SHP77 (cell line): ENCODE measurements at places on chromosomes 12 and 14.

DNA sequence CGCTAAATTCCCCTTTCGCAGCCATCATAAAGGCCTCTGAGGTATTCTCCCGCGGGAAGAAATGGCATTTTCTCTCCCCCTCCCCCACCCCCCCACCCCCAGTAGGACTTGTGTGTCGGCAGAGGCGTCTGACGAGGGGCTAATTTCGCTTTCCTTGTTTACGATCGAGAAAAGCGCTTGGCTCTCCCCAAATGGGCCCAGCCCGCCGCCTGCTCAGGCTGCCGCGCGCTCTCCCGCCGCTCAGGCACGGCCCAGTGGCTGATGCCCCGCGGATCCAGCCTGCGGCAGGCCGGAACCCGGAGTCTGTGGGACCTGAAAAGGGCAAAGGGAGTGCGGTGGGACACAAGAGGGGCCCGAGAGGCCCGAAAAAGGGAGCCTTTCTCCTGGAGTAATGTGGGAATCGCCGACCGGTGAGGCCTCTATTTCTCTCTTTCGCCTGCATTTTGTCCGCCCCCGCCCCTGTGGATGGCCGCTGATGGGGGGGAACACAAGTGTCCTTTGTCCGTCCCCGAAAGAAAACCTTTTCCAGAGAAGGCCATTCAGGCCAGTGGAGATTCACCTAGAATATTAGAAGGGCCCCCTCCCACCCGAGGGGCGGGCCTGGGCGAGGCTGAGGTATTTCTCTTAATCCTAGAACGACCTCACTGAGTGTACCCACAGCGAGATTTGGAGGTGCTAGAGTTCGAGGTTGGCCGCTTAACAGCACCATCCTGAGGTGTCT lies 9.0 kb upstream of the HOXC6 start:
- no peak for DNase-seq

DNA sequence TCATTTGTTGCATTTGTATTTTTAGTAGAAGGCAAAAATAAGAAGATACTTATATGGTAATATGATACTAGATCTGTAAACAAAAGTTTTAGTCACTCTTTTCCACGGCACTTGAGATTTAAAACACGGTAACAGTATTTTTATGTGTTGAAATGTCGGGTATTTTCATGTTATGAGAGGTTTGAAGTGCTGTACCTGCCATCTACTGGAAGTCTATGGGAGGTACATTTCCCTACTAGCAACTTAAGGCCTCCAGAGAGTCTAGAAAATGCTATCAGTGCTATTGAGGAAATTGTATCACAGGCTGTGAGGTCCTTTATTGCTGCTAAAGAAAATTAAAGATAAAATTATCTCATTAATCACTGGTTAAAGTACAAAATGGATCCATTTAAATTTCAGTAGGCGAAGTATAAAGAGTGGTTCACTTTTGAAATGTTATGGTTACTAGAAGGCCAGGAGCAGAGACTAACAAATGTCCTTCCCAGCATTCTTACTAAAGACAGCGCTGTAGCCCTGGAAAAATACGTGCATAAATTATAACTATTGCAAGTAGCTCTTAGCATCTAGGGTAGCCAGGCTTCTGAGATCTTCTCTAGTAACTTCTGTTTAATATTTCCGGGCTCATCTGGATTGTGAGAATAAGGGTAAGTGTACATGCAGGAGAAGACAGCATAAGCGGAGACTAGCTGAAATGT lies 77.6 kb upstream of the PRKD1 start:
- DNase-seq = peak; percentile 75

DNA sequence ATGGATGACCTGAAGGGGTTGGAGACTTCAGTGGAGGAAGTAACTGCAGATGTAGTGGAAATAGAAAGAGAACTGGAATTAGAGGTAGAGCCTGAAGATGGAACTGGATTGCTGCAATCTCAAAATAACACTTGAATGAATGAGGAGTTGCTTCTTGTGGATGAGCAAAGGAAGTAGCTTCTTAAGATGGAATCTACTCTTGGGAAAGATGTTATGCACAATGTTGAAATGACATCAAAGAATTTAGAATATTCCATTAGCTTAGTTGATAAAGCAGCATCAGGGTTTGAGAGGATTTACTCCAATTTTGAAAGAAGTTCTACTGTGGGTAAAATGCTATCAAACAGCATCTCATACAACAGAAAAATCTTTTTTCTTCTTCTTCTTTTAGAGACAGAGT lies 186.4 kb upstream of the PRKD1 start:
- no peak for DNase-seq

- DNase-seq = no peak
These were observed 34.4 kb downstream of the PPTC7 start for GRCh38 chr12:110548678-110549077.

- DNase-seq = no peak
These were observed 31.7 kb downstream of the ANO2 start for GRCh38 chr12:5913387-5913786.

GRCh38 chr12:12943586-12944260 lies 8.2 kb downstream of the GPRC5D start:
- no peak for DNase-seq

DNA sequence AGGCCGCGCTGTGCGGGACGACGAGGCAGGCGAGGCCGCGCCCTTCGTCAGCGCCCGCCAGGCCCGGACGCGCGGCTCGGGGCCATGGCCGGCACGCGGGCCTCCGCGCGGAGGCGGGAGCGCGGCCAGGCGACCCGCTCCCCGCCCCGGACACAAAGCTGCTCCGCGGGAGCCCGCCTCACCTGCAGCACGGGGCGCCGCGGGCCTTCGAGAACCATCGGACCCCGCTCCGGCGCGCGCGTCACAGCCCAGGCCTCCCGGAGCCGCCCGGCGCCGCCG lies 342 bp downstream of the DICER1 start:
- peak; percentile 44 for DNase-seq

DNA sequence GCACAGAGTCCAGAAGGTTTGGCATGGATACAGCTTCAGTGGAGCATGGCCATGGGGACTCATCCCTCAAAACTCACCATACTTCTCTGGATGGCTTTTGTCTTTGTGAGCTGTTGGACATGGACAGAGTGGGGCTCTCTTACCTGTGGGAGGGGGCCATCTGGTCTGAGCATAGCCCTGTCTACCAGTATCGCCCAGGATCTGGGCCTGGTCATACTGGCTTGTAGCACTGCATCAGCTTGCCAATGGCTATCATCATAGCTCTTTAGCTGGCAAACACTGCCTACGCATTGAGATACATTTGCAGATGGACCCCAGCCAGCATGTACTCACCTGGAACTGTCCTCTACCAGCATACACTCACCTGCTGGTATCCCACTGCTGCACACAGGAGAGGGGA lies 975.2 kb upstream of the NOVA1 start:
- DNase-seq = no peak

DNA sequence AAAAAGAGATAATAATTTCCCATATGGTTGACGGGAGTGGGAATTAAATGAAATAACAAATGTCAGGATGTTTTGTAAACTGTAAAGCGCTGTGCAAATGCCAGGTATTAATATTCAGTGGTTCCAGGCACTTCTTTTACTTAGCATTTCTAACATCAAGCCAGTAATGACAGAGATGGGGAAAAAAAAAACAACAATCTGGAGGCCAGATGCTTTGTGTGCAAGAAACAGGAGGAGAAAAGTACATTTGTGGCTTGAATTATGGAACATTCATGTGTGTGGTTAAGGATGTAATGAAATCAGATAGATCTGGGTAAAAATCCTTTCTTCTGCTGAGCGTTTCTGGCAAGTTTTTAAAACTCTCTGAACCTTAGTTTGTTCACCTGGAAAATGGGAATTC lies 509.6 kb downstream of the FUT8 start:
- no peak for DNase-seq

DNA sequence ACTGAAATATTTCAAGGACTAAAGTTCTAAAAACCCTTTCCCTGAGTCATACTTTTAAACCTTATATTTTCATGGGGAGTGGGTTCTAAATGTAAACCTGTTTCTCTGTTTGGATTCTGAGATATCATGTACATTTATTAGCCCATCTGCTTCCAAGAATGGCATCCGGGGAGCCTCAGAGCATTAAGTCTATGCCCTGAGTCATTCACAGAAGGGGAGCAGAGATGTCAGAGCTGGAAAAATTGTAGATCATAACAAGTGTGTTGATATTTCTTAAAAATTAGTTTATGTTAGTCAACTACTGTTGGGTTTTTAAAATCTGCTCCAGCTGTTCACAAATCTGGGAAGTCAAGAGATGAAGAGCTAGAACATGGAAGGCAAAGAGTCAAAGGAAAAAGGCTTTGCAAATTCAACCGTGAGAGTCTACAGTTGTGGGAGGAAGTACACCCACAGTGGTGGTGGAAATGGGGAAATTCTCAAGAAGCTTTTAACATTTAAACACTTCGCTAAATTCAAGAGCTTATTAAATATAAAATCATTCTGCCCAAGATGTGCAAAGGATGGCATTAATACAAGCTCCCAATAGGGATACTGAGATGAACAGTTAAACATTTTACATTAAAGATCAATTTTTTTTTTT lies 70.5 kb upstream of the FLRT2 start:
- DNase-seq = no peak

DNA sequence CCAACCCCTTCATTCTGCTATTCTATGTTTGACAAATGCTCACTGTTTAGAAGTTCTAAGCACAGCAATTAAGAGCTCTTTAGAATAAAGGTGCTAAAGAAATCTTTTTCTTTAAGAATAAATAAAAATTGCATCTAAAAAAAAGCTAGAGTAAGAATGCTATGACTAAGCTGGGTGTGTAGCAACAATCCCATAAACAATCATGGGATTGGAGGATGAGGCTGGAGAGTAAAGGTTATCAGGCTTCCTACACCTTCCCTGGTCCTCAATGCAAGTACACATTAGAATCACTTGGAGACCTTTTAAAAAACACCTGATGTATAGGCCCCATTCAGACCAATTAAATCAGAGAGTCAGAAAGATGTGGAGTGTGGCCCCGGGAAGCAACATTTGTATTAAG lies 88.3 kb downstream of the CIT start:
- DNase-seq = no peak

DNA sequence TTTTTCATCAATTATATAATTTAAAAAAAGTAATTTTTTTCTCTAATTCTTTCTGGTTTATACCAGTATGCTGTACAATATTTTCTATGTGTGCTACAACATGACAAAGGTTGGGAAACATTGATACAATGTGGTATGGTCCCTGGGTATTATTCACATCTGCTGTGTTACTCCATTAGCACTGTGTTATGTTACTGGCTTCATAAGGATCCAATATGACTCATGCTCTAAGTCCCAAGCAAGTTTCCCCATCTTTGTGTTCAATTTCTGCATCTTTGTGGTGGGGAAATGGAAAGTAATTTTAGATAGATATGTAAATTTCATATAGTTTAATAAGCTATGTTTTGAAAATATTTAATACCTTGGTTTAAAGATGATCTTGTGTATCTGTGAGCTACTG lies 35.8 kb downstream of the FBXO33 start:
- no peak for DNase-seq

GRCh38 chr14:26008290-26008689 lies 589.5 kb downstream of the NOVA1 start:
- no peak for DNase-seq

GRCh38 chr14:31137214-31137889 lies 70.2 kb downstream of the HECTD1 start:
- no peak for DNase-seq

DNA sequence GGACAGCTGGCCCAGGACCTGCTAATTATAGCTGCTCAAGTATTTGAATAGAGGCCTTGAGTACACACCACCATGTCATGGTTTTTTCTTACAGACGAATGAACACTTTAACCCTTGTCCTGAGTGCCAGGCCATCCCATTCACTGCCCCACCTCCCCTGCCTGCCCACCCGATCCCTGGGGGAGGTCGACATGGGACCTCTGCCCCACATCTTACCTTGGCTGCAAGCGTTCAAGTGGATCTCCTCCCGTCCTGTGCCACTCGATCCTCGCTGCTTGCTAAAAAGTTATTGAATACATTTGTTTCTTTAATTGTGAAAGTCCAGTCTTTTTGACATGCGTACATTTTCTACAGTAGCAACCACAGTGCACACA lies 10.3 kb downstream of the RTL1 start:
- peak; percentile 74 for DNase-seq

DNA sequence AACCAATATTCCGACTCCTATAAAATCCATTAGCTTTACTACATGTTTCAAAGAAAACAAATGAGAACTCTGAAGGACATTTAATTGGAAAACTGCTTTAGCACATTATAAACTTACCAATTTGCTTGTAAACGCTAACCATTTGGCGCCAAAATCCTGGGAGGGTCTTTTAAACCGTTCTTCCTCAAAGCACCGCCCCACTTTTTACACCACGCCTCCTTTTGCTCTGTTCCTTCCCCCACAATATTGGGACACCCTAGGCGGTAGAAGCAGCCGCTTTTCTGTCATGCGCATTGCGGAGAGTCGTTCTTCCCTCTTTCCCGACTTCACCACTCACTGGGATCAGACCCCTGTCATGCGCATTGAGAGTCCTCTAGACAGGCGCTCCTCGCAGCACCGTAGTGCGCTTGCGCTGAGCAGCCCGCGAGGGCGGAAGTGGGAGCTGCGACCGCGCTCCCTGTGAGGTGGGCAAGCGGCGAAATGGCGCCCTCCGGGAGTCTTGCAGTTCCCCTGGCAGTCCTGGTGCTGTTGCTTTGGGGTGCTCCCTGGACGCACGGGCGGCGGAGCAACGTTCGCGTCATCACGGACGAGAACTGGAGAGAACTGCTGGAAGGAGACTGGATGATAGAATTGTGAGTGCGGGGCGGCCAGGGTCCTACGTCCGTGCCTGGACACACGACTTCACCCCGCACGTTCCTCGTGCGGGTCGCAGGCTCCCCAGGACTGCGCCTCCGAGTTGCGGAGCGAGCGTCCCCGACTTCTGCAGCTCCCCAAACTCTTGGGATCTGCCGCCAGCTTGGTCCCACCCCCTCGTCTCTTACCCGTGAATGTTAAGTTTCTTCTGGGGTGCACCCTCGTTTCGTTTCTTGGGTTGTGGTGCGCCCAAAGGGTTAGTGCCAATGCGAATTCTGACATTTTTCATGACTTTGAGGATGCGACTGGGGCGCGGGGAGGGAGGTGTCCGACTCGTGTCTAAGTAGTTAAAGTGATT lies at the start of gene TMX1:
TMX1 (plus strand) TSS at position 435 of the 991 bp plus-strand sequence; CDS start at position 481, 46 bp downstream.
- DNase-seq = peak; percentile 100

DNA sequence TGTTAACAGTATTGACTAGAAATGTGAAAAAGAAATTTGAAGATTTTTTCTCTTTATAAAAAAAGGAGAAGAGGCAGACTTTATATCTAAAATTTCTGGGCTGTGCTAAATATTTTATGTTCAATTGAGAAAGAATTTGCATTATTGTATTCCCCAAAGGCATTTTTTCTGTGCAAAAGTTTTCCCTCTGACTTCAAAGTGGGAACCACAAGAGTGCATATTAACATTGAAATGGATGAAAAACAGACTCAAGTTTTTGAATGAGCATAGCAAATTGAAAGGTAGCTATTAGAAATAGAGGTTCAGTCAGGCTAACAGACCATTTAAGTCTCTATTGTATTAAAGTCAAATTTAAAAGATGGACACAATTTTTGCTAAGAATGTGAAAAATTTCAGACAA lies 95.2 kb downstream of the RASSF9 start:
- DNase-seq = no peak

DNA sequence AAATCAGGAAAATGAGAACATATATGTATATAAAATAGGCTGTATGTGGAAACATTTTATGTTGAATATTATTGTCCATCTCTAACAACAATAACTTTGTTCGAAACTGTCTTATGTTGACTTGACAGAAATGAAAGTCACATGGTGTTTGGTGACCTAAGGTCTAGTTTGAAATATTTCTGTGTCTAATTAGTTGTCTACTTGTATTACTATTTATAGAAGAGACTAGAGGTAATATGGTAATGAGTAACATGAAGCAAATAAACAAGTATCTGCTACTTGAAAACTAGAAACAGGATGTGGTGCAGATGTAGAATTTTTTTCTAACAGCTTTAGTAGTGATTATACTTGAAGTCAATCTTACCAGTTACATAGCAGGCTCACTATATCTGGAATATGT lies 3.9 kb downstream of the GPHN start:
- DNase-seq = no peak
